ENCODE measurements at places on chromosomes 2 and 18.

DNA sequence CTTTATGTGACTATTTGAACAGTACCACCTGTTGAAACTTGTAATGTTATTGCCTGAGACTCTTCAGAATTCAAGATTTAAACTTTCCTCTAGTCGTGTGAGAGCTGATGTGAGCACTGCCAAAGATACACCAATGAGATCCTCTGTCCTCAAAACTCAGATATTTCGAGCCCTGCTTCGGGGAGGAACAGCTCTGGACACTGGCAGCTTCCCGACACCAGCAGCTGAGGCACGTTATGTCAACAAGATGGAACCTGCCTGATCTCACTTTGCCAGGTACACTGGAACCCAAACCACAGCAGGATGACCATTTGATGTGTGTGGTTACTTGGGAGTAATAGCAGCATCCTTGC, 319.9 kb upstream of the RBMS1 start:
- H3K4me1 ChIP-seq = no peaks in the 10 kb centered on the region
- DNase-seq = no peak
- no peaks in the 10 kb centered on the region for H3K36me3 ChIP-seq

DNA sequence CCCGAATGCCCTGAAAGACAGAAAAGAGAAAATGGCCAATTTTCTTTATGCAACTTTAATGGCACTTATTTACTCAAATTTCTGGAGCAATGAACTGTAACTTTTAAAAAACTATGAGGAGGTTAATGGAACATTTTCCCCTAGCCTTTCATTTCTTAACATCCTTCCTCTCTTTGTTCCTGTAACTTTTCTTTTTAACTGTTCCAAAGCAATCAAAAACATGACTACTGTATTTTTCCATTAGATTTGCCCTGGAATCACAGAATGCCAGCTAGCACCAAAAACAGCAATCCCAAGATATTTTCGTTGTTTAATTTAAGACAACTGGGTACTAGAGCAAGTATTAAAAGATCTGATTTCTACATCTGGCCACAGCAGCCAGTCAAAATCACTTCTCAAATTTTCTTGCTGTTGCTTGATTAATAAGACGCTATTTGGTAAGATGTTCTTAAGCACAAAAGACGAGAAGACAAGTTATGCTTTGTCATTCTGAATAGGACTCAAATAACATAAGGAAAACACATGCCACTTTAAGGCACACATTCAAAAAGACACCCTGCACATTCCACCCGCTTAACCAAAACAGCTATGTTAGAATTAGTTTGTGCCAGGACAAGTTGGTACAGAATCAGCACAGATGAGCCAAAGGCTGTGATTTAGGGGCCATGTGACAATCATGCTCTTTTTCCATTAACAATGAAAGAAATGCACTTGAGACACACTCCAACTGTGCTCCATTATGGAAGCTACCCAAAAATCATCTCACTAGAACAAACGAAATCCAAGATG, 3.6 kb downstream of the STARD7 start:
- H3K4me3 ChIP-seq = peak overlapping the region; percentile 44
- H3K27me3 ChIP-seq = no peaks in the 10 kb centered on the region
- peaks cover 64% of the 10 kb centered on the region for H3K4me1 ChIP-seq
- H3K27ac ChIP-seq = peak overlapping the region; percentile 85

- H3K27me3 ChIP-seq = no peaks in the 10 kb centered on the region
- H3K4me1 ChIP-seq = peaks cover 67% of the 10 kb centered on the region
- no peak overlapping the region for H3K27ac ChIP-seq
- DNase-seq = no peak
- H3K4me3 ChIP-seq = no peak overlapping the region
These were observed 56.1 kb downstream of the RPL37A start for GRCh38 chr2:216554755-216555154.

- peak; percentile 12 for DNase-seq
- no peaks in the 10 kb centered on the region for H3K27me3 ChIP-seq
- no peak overlapping the region for H3K4me3 ChIP-seq
- no peak overlapping the region for H3K27ac ChIP-seq
- no peaks in the 10 kb centered on the region for H3K4me1 ChIP-seq
- H3K36me3 ChIP-seq = no peaks in the 10 kb centered on the region
These were observed 1080.5 kb upstream of the ACVR2A start for GRCh38 chr2:146764301-146764700.

GRCh38 chr2:56357655-56358295, 174.0 kb downstream of the CCDC85A start:
- H3K27me3 ChIP-seq = no peaks in the 10 kb centered on the region
- H3K27ac ChIP-seq = no peak overlapping the region
- H3K4me1 ChIP-seq = no peaks in the 10 kb centered on the region
- no peaks in the 10 kb centered on the region for H3K36me3 ChIP-seq

DNA sequence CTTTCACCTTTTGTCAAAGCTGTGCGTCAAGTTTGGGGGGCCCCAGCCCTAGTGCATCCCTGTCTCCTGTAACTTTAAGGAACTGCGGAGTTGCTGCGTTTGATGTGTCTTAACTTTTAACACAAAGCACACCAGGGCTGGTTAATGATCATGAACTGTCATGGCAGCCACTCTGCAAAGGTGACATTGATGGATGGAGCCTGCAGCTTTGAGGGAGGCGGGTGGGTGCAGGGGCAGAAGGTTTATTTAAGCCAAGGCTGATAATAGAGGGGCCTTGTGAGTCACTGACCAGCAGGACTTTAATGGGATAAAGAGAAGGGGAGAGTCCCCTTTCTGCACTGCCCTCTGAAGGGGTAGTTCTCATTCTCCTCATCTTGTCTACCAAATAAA, 190.2 kb upstream of the GATA6 start:
- peaks cover 6% of the 10 kb centered on the region for H3K27me3 ChIP-seq
- no peak overlapping the region for H3K27ac ChIP-seq
- no peak overlapping the region for H3K4me3 ChIP-seq
- H3K4me1 ChIP-seq = no peaks in the 10 kb centered on the region
- no peak for DNase-seq
